ENCODE measurements at places on chromosomes 12 and 14. TPM values are rescaled to one million over a fixed set of nuclear protein-coding genes. Genes with fewer than 3 reads are reported as not detected.

The WNT5B gene
- total RNA-seq: not detected

The ASPG gene
- not detected for total RNA-seq

The KLRD1 gene
- not detected for total RNA-seq

The P2RX2 gene
- not detected for total RNA-seq

The CLECL1 gene
- total RNA-seq: not detected

The CCNB1IP1 gene
- 27.8 TPM for total RNA-seq

The ZNF891 gene
- total RNA-seq: 0.30 TPM

The SLC17A8 gene
- not detected for total RNA-seq

The KRT4 gene
- total RNA-seq: not detected

The SLC25A47 gene
- not detected for total RNA-seq

The KLHL33 gene
- total RNA-seq: 0.34 TPM

The KLRC3 gene
- total RNA-seq: not detected

The TMEM63C gene
- not detected for total RNA-seq
